ENCODE measurements at places on chromosomes 1 and 21.

GRCh38 chr21:30189773-30190172 lies 23.2 kb upstream of the CLDN17 start:
- DNase-seq: no peak

- DNase-seq: no peak
These were observed 28.0 kb downstream of the TBX15 start for GRCh38 chr1:118960026-118960561.

- no peak for DNase-seq
These were observed 89.5 kb upstream of the CD53 start for GRCh38 chr1:110783292-110783918.

GRCh38 chr1:4529446-4530165 lies 124.8 kb upstream of the AJAP1 start:
- DNase-seq: no peak

GRCh38 chr1:12462586-12462985 lies 155.4 kb downstream of the DHRS3 start:
- DNase-seq: no peak

- DNase-seq: no peak
These were observed 21.4 kb downstream of the SETD4 start for GRCh38 chr21:36038701-36039497.

GRCh38 chr1:238191170-238191569 lies 300.4 kb upstream of the ZP4 start:
- DNase-seq: no peak

- no peak for DNase-seq
These were observed 869 bp downstream of the NAV1 start for GRCh38 chr1:201539561-201540431.

DNA sequence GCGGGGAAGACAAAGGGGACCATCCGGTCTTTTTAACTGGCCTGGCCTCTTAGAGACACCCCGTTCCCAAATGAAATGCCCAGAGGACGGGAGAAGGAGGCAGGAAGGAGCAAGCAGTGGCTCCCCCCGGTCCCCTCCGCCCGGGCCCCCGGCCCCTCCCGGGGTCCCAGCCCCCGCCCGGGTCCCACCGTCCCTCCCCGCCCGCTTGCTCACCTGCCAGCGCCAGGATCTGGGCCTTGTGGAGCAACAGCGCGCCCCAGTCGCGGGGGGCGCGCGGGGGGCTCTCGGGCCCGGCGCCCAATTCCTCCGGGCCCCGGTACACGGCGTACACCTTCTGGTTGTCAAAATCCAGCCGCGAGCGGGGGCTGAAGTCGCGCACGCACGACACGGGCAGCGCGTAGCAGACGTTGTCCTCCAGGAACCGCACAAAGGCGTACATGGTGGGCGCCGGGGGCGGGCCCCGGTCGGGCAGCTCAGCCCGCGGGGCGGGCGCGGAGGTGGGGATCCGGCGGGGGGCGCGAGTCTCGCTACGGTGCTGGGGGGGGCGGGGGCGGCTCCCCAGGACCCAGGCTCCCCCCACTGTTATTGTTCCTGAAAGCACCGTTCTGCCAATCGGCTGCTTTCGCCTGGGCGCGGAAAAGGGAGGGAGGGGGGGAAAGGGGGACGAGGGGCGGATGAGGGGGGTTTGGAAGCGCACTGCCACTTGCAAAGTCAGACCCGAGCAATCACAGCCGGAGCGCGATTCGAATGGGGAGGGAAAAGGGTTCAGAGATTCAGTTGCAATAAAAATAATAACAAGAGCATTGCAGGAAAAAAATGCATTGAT lies at the start of gene BEND5:
BEND5 (minus strand) TSS at position 499 of the 826 bp plus-strand sequence; CDS start at position 439, 60 bp downstream.
- DNase-seq: peak; percentile 92

- no peak for DNase-seq
These were observed 128.6 kb downstream of the FAF1 start for GRCh38 chr1:50831300-50832061.

GRCh38 chr1:16109571-16109970 lies 36.1 kb upstream of the FAM131C start:
- no peak for DNase-seq

GRCh38 chr1:165134431-165134830 lies 222.1 kb downstream of the LMX1A start:
- DNase-seq: no peak

DNA sequence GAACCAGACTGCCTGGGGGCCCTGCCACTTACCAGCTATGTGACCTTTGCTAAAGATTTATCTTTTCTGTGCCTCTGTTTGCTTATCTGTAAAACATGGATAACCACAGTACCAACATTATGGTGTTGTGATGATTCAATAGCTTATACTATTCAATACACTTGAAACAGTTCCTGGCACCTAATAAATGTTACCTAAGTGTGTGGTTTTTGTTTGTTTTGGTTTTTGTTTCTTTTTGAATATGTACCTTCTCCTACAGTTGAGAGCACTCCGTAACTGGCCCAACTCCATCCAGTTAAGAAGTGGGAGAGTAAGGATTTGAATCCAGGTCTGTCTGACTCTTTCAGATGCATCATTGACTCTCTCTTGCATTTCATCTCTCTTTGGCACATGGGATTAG lies 125.8 kb upstream of the C8B start:
- no peak for DNase-seq

GRCh38 chr1:162218546-162218945 lies 149.1 kb downstream of the NOS1AP start:
- no peak for DNase-seq

DNA sequence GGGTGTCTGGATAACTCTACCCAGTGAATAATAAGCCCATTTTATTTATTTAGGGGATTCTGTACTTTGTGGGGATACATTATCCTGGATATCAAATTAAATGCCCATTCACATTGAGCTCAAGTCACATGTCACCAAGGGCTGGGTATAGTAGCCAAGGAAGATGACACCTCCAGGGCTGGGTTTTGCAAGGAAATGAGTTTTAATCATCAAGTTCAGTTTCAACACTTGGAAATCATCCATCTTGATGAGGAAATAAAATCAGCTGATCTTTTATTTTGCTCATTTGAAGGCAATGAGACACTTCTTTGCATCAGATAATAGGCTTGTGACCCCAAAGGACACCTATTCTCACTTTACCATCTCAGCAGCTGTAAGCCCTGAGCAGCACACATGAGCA lies 80.0 kb upstream of the TNR start:
- DNase-seq: no peak

- no peak for DNase-seq
These were observed 26.4 kb downstream of the ALG14 start for GRCh38 chr1:95046359-95046758.

- DNase-seq: no peak
These were observed 6.9 kb upstream of the TRIM62 start for GRCh38 chr1:33188572-33189275.

- no peak for DNase-seq
These were observed 275.9 kb upstream of the SNX7 start for GRCh38 chr1:98385652-98386051.

All from spleen (tissue), 13 donors.